ENCODE measurements at places on chromosomes 4 and X.

DNA sequence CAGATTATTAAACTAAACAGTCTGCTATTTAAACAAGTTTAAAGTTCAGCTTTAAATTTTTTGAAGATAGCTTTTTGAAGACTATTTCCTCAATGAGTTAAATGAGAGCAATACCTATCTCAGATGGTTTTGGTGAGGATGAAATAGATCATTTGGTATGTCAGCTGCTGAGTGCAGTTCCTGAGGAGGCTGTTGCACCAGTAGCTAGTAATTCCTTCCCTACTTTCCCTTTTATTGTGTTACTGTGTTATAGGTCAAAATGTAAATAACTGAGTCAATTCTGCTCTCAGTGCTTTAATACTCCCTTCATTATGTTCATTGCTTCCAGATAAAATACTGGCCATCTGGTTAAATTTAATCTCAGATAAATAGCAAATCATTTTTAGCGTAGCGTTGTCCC is 48.6 kb downstream of the BMPR1B start:
- no peak for DNase-seq

GRCh38 chr4:123699880-123700771 is 303.5 kb downstream of the SPRY1 start:
- no peak for DNase-seq

DNA sequence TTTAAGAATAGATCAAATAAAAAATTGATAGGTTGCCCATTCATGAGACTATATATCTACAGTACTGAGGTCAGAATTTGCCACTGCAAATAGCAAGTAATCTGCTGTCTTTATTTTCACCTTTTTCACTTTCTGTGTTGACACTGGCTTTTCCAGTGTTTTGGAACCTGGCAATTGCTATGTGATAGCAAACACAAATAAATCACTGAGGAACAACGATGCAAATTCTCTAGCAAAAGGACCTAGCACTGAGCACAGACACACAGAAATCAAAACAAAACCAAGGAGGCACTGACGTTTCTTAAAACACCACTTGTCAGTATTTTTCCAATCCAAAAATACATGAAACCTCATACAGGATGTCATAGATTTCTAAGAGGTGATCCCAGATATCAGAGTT is 210.7 kb downstream of the DHX15 start:
- DNase-seq: no peak

DNA sequence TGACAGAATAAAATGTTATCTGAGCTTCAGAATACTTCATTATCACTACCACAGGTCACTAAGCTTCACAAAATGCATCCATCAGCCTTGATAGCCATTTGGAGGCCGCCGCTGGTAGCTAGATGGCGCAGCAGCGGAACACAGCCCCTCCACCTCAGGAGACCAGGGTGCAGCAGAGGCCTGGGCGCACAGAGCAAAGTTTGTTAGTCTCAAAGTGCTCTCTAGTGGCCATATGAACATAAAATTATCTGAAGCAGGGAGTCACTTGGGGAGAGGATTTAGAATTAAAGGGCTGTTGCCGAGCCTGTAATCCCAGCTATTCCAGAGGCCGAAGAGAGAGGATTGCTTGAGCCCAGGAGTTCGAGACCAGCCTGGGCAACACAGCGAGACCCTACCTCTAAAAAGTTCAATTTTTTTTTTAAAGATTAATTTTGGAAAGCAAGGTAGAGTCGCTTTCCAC is 8.1 kb upstream of the DCTD start:
- DNase-seq: peak; percentile 41

GRCh38 chrX:56025872-56026571 is 206.1 kb upstream of the KLF8 start:
- no peak for DNase-seq

DNA sequence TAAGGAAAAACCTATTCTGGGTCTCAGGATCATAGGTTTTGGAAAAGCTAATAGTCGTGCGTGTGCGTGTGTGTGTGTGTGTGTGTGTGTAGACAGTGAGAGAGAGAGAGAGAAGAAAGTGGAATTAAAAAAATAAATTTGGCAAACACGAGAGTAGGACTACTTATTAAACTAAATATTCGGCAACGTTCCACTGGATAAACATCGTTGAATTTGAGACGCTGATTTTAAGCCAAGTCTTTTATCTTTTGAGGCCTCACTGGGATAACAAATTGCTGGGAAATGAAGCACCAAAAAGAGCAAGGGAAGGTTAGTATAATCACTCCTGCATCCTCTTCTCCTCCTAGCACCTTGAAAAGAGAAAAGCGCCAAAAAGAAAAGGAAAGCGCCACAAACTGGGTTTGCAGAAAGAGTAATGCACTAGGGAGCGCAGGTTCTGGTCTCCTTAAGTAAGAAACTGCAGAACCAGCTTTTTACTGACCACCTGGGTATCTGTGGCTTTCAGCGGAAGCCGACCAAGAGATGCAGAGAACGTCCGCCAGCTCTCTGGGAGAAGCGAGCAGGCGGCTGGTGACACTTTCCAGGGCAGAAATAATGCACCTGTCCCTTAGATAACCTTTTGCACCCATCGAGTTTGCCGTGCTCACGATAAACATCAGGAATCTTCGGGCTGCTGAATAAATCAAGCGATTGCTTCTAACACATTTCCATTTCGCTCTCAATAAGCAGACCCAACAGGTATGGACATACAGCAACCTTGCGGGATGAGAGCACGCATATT is 3.4 kb downstream of the ATOH1 start:
- no peak for DNase-seq

- DNase-seq: no peak
These were observed 328.4 kb downstream of the CAMK2D start for GRCh38 chr4:113433116-113433515.

DNA sequence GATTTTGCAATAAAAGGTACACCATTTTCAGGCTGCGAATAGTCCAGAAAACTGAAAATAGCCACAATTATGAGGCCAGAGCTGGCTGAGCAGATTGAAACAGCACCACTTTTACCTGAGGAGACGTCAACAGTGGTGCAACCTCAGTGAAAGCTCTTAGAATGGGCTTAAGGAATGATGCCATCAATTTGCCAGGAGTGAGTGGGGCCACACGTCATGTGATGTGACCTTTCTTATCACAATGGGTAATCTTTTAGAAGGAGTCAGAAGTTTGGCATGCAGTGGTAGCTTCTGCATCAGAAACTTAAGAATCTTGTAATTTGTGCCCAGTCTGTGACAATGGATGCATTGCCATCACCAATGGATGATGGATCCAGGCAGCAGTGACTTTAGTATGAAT is 27.6 kb downstream of the ZNF81 start:
- no peak for DNase-seq

GRCh38 chrX:107442914-107443527 is 6.4 kb upstream of the FRMPD3 start:
- no peak for DNase-seq

DNA sequence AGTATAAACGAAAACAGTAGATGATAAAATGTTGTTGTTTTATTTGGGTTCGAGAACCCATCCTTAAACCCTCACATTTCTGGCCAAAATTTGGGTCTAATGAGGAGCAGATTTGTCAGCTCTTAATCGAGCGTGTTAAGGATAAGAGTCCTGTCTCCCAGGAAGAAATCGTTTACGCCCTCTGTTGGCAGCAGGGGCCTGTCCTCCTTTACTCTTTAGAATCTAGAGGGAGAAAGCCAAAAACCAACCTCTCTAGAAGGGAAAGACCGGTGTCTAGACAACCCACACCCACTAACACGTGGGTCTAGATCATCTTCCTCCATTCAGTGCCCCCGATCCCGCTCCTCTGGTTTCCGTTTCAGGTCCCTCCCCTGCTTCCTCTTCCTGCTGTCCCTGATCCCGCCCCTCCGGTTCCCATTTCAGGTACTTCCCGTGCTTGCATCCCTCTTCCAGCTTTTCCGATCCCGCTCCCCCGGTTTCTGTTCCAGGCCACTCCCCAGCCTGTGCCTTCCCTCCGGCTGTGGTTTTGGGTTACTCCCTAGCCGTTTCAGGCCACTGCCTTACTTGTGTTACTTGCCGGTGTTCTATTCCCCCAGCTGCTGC is 339.1 kb downstream of the PAPSS1 start:
- DNase-seq: no peak

Measured in activated CD8-positive, alpha-beta memory T cell treated with anti-CD3 and anti-CD28 coated beads for 1 hour (primary cell).